ENCODE measurements at places on chromosomes 11 and 22. TPM values are rescaled to one million over a fixed set of nuclear protein-coding genes. Genes with fewer than 3 reads are reported as not detected.

BLID gene
- not detected for total RNA-seq

DNA sequence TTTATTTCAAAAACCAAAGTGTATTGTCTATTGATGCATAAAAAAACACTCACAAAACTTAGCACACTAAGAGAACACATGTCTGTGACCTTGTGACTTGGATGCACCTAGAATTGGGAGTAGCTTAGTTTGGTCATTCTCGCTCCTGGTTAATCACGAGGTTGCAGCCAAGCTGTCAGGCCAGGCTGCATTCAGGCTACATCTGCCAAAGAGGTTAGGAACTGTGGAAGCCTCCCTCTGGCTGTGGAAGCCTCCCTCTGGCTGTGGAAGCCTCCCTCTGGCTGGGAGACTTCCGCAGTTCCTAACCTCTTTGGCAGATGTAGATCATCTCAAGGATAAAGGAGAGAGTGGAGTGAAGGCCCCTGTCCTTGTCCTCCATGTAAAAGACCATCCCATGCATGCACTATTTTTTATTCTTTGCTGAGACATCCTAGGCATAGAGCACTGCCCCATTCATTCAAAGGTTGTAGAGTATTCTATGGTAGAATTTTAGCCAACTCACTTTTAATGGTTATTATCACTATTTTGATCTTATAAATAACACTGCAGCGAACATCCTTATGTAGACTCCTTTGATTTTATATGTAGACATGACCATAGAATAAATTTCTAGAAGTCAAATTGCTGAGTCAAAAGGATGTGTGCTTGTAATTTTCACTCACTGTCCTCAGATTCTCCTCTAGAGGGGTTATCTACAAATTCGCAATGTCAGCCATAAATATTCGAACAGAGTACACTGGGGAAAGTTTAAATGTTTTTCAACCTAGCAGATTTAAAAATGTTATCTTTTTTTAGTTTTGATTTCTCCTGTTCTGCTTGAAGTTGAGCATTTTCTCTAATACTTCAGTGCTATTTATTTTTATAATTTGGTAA lies 63.0 kb upstream of the IGLL5 start:
- no peak overlapping the region for H3K4me3 ChIP-seq
- no peak overlapping the region for H3K27ac ChIP-seq
- no peaks in the 10 kb centered on the region for H3K4me1 ChIP-seq
- H3K36me3 ChIP-seq: no peaks in the 10 kb centered on the region

- DNase-seq: no peak
- no peak overlapping the region for H3K27ac ChIP-seq
- H3K4me1 ChIP-seq: no peaks in the 10 kb centered on the region
- H3K27me3 ChIP-seq: no peaks in the 10 kb centered on the region
Observed at GRCh38 chr22:42160830-42161696, 30.5 kb upstream of the CYP2D6 start.

ZBTB16 gene
- total RNA-seq: 0.34 TPM

DNA sequence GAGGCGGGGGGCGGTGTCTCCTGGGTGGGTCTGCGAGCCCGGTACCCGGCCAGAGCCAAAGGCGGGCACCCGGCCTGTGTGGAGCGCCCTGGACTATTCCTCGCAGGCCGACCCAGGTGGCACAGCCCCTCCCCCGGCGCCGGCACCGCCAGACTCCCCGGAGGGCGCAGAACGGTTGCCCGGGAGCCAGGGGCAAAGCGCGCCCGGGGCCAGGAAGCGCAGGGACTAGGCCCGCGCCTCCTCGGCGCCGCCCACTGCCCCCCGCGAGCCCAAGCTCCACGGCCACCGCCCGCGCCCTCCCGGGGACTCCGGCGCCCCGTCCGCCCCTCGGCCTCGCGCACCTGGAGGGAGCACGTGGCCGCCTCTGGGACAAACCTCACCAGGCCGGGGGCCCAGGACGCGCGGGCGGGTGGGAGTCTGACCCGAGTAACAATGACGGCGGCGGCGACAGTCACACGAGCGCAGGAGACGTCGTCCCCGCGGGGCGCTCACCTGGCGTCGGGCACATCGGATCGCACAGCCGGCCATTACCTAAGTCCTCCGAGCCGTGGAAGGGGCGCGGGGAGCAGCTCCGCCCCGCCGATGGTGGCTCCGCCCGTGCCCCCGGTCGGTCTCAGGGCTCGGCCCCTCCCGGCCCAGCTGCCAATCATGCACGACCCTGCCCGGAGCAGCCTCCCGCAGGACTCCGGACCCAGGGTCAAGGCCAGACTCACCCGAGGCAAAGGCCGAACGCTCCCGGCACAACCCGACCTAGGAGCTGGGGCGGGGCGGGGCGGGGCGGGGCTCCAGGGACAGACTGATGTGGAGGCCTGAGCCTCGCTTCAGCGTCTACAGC lies 7.4 kb downstream of the PLXNB2 start:
- no peaks in the 10 kb centered on the region for H3K27me3 ChIP-seq
- peak overlapping the region; percentile 43 for H3K4me3 ChIP-seq
- H3K27ac ChIP-seq: no peak overlapping the region
- peak; percentile 85 for DNase-seq
- H3K36me3 ChIP-seq: no peaks in the 10 kb centered on the region

GRCh38 chr11:26227301-26227746 lies 104.6 kb upstream of the ANO3 start:
- no peak overlapping the region for H3K4me3 ChIP-seq
- no peak overlapping the region for H3K27ac ChIP-seq
- DNase-seq: no peak
- peaks cover 17% of the 10 kb centered on the region for H3K36me3 ChIP-seq
- H3K4me1 ChIP-seq: no peaks in the 10 kb centered on the region

SLC3A2 gene
- total RNA-seq: 334 TPM

- no peak for DNase-seq
- H3K36me3 ChIP-seq: peaks cover 6% of the 10 kb centered on the region
- no peaks in the 10 kb centered on the region for H3K27me3 ChIP-seq
- H3K4me1 ChIP-seq: no peaks in the 10 kb centered on the region
- no peak overlapping the region for H3K27ac ChIP-seq
- no peak overlapping the region for H3K4me3 ChIP-seq
Observed at GRCh38 chr11:78244080-78244479, 55.4 kb downstream of the USP35 start.

- DNase-seq: no peak
- H3K27ac ChIP-seq: no peak overlapping the region
- H3K27me3 ChIP-seq: peaks cover 2% of the 10 kb centered on the region
Observed at GRCh38 chr11:130418756-130419155, 9.7 kb downstream of the ADAMTS8 start.

ZNF70 gene
- 3.3 TPM for total RNA-seq

- H3K4me3 ChIP-seq: no peak overlapping the region
- H3K27ac ChIP-seq: no peak overlapping the region
- H3K36me3 ChIP-seq: no peaks in the 10 kb centered on the region
- H3K27me3 ChIP-seq: no peaks in the 10 kb centered on the region
Observed at GRCh38 chr22:27772984-27773498, 28.5 kb downstream of the MN1 start.
